Stimulated activated CD8-positive, alpha-beta memory T cell treated with anti-CD3 and anti-CD28 coated beads, Interleukin-15, amount 100 ng/mL, for 24 hours (primary cell): ENCODE measurements at places on chromosomes 3 and 15.

DNA sequence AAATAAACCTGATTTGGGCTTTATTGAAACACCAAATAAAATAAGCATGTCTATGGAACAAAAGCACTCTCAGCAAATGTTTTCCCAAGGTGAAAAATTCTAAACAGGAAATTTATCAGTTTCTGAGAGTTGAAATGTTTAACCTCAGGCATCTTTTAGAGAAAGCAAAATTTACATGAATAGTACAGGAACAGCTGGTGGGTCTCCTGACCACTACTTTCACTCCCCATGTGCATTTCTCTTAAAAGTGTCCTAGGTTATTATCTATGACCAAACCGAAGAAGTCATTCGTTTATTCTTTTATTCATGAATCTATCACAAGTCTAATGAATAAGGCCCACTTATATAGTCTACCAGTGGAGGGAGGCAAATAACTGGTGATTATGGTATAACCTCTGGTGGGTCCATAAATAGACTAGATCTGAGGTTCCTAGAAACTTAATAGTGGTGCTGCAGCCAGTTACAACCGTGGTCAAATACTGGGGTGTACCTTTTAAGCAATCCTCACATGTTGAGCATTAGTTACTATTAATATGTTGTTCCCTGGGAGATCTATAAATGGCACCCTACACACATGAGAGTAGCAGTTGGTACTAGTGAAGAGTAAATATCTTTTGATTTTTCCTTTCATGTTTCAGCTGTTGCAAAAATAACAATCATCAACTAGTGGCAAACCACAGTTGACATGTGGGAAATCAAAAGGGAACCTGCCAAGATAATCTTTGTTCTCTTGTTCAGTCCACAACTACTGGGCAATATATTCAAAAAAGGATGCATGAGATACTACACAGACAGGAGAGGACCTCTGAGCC is 169.3 kb upstream of the STAC start:
- no peak for DNase-seq

DNA sequence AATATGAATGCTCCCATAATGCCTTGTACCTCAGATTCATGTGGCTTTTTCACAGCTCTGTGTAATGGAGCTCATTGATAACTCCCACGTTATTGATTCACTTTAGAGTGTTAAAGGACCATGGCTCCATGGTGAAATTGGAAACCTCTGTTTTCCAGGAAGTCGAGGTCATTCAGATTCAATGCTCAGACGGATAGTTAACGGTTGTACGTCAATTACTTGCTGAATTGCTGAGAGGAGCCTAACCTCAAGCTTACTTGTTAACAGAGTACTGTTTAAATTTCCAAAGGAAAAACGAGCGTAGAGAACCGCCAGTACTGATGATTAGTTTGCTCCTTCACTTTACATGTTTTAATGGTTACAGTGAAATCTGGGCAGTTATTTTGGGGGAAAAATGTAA is 11.1 kb downstream of the ABHD17C start:
- no peak for DNase-seq

- no peak for DNase-seq
Measured at GRCh38 chr3:38578081-38578475, 71.4 kb downstream of the SCN5A start.

DNA sequence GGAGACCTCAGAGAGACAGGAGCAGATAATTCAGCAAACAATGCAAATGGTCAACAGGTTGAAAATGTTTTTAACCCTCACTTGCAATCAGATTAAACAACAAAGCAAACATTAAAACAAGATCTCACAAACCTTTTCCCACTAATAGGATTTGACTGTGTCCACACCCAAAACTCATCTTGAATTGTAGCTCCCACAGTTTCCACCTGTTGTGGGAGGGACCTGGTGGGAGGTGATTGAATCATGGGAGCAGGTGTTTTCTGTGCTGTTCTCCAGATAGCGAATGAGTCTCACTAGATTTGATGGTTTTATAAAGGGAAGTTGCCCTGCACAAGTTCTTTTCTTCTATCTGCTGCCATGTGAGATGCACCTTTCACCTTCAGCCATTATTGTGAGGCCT is 1.3 kb upstream of the LYSMD4 start:
- DNase-seq = no peak

DNA sequence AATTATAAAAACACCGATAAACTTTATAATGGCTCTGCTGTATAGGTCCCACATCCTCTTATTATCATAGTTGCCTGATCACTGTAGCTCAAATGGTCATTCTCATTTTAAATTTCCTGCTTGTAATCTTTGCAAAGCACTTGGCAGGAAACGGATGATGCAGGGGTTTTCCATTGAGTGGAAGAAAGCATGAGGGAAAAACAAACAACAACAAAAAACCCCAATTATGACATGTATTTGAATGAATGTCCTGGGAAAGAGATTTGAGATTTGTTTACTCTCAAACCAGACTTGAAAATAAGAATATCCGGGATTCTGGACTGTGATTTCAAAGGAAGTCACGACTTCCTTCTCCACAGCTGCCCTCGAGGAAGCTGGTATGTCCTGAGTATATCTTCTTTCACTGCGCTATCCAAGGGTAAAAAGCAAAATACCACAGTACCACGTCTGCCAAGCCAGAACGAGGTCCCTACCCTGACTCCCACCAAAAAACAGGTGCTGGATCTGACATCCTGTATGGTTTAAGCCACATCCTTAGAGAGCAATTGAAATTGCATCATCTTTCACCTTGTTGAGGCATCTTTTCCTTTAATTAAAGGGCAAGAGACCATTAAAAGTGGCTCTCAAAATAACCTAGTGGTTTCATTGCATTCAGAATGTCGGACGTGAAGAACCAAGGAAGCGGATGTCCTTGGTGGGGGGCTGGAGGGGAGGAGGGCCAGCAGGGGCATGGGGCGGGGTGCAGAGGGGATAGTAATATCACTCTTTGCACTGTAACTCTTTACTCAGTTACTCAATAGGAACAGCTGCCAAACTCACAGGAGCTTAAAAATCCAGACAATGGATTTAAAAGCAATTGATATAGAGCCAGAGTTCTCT is 13.5 kb upstream of the TIPIN start:
- no peak for DNase-seq

DNA sequence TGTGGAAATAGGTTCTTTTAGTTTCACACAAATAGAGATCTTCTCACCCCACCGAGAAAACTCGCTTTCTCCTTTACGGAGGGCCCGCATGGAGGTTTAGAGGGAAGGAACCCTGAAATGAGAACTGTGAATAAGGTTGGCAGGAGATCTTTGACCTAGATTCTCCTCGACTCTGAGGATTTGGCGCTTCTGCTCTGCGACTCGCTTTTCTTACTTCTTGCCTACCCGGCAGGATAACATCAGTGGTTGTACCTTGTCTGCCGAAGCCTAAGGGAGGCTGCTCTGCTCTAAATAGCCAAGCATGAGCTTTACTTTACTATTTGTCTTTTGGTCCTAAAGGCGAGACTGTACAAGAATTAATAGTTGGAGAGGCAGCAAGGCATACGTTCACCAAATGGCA is 473.3 kb upstream of the TPRG1 start:
- DNase-seq = no peak

GRCh38 chr15:68231102-68231818 is 1.7 kb upstream of the CLN6 start:
- DNase-seq = no peak

DNA sequence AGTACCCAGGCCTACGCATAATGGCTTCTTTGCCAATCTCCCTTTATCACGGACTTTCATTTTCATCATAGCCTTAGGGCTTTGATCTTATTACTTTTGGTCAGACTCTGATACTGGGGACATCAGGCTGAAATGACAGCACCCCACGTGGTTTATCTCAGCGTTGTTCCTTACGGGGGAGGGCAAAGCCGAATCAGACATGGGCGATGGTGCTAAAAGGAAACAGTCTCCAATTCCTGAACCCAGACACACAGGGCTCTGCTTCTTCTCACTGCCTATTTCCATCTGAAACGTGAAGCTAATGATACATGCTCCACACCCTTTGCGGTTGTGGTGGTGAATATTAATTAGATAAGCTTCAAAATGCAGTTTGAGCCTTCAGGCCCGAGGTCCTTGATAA is 59.4 kb upstream of the CD47 start:
- DNase-seq = no peak

DNA sequence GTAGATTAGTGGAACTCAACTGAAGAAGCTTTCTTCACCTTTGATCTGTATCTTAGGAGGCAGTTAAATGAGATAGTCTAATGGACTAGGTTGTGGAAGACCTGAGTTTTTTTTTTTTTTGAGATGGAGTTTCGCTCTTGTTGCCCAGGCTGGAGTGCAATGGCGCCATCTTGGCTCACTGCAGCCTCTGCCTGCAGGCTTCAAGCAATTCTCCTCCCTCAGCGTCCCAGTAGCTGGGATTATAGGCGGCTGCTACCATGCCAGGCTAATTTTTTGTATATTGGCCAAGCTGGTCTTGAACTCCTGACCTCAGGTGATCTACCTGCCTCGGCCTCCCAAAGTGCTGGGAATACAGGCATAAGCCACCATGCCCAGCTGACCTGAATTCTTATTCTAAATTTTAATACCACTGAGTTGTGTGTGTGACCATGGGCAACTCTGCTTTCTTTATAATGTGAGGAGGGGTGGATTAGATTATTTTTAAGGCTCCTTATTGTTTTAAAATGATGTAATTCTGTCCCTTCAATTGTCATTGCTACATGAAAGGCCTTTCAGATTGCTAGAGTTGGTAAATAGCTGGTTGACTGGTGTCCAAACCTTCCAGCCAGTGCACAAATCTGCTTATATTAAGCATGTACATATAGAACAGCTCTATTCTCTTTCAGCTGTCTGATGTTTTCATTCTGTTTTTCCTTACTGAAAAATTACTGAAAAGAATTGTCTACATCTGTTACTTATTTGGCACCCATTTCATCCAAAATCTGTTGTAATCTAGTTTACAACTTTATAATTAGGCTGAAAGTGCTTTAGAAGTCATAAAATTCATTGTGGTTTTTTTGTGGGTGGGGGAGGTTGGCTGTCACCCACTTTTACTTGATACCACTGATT is 2.3 kb downstream of the LNP1 start:
- no peak for DNase-seq

DNA sequence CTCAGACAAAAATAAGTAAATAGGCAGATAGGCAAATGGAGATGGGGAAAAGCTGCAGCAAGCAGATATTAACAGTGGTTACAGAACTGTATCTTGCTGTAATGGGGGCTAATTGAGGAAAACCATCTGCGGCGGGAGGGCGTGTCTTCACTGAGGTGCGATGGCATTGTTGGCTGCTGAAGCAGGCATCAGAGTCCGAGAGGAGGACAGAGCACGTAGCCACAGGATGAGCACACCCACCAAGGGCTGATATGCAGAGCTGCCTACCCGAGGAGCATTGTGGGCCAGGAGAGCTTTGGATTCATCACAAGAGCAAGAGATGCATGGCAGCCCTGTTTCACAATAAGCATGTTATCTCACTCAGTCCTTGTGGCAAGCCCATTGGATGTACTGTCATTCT is 30.4 kb downstream of the CHRNA7 start:
- DNase-seq = no peak

DNA sequence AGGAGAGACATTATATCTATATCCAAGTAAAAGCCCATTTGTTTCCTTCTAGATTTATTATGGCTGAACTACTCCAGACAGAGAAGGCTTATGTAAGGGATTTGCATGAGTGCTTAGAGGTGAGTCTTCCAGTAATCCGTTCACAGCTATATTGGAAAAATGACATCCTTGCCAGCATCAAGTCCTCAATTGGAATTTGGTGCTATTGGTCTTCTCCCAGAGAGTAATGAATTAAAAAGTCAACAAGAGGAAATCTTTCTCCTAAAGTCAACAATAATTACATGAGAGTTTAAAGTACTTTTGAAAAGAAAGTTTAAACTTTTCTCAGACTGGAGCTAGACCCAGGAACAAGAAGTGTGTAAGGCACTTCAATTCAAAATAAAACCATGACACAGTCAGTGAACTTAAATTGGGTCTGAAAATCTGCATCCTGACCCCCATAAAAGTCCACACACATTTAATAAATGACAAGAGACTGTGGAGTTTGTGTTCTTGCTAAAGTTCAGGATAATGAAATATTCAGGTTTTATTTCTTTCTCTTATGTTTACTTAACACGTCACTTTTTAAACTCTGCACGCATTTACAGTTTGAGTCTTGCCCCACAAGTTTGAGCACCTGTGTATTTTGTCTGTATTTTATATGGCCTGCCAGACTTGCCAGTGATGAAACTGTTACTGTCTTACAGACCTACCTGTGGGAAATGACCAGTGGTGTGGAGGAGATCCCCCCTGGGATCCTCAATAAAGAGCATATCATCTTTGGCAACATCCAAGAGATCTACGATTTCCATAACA is 268.2 kb upstream of the UMPS start:
- DNase-seq = no peak

DNA sequence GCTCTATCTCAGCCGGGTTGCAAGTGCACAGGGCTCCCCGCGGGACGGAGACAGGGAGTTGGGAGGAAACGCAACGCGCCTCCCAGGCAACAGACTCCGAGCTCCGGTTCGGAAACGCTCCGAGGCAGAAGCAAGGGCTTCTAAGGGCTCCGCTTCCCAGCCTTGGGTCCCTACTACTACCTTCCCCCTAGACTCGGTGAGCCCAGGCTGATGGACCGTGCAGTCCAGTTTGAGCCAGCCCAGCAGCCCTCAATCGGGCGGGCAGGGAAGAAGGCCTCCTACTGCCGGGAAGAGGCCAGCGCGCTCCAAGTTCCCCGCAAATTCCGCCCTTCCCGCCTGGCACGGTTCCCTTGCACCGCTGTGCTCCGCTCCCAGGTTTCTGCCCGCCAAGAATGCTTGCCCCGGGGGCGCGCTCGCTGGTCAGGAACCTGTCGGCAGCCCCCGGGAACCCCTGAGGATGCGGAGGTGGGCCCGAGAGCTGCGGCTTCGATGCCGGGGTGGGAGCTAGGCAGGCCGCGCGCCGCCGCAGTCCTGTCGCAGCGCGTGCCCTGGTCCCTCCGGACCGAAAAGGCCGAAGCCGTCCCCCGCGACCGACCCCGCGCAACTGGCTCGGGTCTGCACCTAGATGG is 728 bp downstream of the TRANK1 start:
- peak; percentile 15 for DNase-seq

GRCh38 chr15:91488452-91488851 is 365.1 kb upstream of the SLCO3A1 start:
- DNase-seq = no peak

DNA sequence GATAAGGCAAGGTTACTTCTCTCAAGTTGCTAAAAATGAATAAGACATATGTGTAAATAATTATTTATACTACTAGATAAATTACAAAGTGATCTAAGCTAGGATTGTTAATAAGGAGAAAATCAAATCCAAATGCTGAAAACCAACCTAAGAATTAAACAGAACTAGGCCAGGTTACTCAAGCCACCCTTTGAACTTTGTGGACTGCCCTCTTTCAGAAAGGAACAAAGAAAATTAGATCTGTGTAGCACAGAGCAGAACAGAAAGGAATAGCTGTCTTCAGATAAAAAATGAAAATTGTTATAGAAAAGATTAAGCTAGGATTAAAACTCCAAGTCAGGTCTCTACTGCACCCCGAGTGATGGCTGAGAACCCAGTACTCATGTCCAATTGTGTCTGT is 158.2 kb upstream of the LRIG1 start:
- DNase-seq = no peak

- no peak for DNase-seq
Measured at GRCh38 chr3:48685293-48685602, 467 bp downstream of the NCKIPSD start.
